ENCODE measurements at places on chromosomes 5 and 9. TPM values are rescaled to one million over a fixed set of nuclear protein-coding genes. Genes with fewer than 3 reads are reported as not detected.
A peak's percentile ranks its signal among the peaks of the same experiment; 100 is the strongest.

DNA sequence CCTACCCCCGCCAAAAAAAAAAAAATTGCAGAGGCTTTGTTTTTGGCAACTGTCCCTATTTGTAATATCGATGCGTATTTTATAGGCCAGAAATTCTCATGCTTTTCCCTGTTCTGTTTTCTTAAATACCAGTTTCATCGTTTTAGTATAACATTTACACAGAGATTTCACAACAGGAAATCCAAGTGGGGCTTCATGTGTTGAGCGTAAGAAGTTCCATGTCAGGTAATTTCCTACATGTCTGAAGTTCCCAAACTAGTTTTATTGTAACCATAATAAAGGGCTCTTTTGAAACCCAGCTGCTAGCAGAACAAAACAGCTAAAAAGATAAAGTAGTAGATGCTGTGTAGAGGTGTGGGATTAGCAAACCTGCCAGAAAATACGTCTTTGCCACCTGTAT, 4.2 kb downstream of the SMC5 start:
- H3K36me3 ChIP-seq = peaks cover 49% of the 10 kb centered on the region
- DNase-seq = no peak
- no peak overlapping the region for H3K4me3 ChIP-seq
- H3K4me1 ChIP-seq = peaks cover 29% of the 10 kb centered on the region

- no peak for DNase-seq
- H3K36me3 ChIP-seq = no peaks in the 10 kb centered on the region
- no peaks in the 10 kb centered on the region for H3K27me3 ChIP-seq
- no peak overlapping the region for H3K27ac ChIP-seq
Observed at GRCh38 chr5:123285122-123286023, 137.8 kb downstream of the CEP120 start.

GRCh38 chr9:4756420-4756819, 15.4 kb upstream of the AK3 start:
- H3K27ac ChIP-seq = no peak overlapping the region
- H3K36me3 ChIP-seq = no peaks in the 10 kb centered on the region
- no peak overlapping the region for H3K4me3 ChIP-seq

GRCh38 chr5:136420168-136420898, 55.0 kb upstream of the TRPC7 start:
- peak; percentile 40 for DNase-seq
- no peaks in the 10 kb centered on the region for H3K4me1 ChIP-seq
- H3K4me3 ChIP-seq = no peak overlapping the region
- H3K36me3 ChIP-seq = no peaks in the 10 kb centered on the region

DNA sequence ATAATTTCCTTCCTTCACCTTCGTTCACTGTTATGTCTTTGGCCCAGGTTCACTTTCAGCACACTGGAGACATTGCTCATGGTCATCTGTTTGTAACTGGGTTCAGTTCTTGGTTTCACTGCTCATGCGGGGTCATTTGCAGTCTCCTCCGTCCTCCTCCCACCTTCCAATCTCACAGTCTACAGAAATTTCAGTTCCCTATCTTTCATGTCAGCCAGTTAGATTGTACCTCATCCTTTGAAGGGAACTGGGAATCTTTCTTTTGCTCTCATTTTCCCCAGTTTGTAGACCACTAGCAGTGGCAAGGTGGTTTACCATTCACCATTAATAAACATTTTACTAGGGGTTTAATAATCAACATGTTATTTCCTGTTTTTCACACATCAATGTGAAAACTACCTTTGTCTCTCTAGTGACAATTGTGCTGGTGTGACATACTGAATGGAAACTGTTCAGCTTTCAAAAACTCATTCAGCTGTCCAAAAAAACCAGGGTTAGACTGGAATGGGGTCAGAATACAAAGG, 100.9 kb upstream of the IL6ST start:
- no peak overlapping the region for H3K27ac ChIP-seq
- no peaks in the 10 kb centered on the region for H3K27me3 ChIP-seq
- no peak for DNase-seq
- H3K4me1 ChIP-seq = peaks cover 7% of the 10 kb centered on the region
- no peak overlapping the region for H3K4me3 ChIP-seq

DNA sequence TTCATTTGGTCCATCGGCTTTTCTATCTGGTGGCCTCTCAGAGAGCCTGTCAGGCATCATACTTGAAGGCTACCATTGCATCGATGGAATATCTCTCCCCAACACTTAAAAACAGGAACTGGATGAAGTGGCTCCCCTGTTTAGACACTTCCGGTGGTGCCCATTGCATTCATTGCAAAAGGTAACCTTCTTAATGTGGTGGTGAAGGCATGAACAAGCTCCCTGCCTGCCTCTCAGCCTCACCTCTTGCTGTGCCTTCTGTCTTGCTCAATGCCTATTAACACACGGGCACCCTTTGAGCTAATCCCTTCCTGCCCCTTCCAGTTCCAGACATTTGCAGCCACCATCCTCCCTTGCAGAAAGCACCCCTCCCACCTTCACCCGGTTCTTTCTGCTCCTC, 233.1 kb upstream of the MSX2 start:
- no peak overlapping the region for H3K4me3 ChIP-seq
- H3K27ac ChIP-seq = no peak overlapping the region
- no peak for DNase-seq
- no peaks in the 10 kb centered on the region for H3K27me3 ChIP-seq

GRCh38 chr5:155189981-155190380, 176.4 kb downstream of the KIF4B start:
- H3K36me3 ChIP-seq = no peaks in the 10 kb centered on the region
- DNase-seq = peak; percentile 29
- no peak overlapping the region for H3K4me3 ChIP-seq

- no peaks in the 10 kb centered on the region for H3K36me3 ChIP-seq
- no peak overlapping the region for H3K27ac ChIP-seq
- H3K4me1 ChIP-seq = peaks cover 9% of the 10 kb centered on the region
- no peak for DNase-seq
Observed at GRCh38 chr9:114280636-114281472, 42.0 kb upstream of the ORM1 start.

DNA sequence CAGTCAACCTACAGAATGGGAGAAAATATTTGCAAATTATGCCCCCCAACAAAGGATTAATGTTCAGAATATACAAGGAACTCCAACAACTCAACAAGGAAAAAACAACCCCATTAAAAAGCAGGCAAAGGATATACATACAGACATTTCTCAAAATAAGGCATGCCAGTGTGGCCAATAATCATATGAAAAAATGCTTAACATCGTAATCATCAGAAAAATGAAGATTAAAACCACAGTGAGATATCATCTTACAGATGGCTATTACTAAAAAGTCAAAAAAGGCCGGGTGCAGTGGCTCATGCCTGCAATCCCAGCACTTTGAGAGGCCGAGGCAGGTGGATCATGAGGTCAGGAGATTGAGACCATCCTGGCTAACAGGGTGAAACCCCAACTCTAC, 103.2 kb downstream of the KLHL3 start:
- no peak overlapping the region for H3K27ac ChIP-seq
- H3K4me3 ChIP-seq = no peak overlapping the region
- no peaks in the 10 kb centered on the region for H3K36me3 ChIP-seq
- DNase-seq = no peak
- H3K4me1 ChIP-seq = peaks cover 4% of the 10 kb centered on the region

GRCh38 chr5:96743065-96743768, 64.5 kb downstream of the ERAP1 start:
- peaks cover 10% of the 10 kb centered on the region for H3K36me3 ChIP-seq
- H3K4me3 ChIP-seq = no peak overlapping the region
- H3K27ac ChIP-seq = no peak overlapping the region
- peaks cover 33% of the 10 kb centered on the region for H3K4me1 ChIP-seq
- H3K27me3 ChIP-seq = no peaks in the 10 kb centered on the region
- DNase-seq = peak; percentile 39

- H3K27me3 ChIP-seq = no peaks in the 10 kb centered on the region
- peaks cover 54% of the 10 kb centered on the region for H3K4me1 ChIP-seq
- H3K27ac ChIP-seq = no peak overlapping the region
- H3K4me3 ChIP-seq = no peak overlapping the region
- no peak for DNase-seq
Observed at GRCh38 chr9:131672451-131672850, 67.4 kb downstream of the RAPGEF1 start.

GRCh38 chr5:123097871-123098735, 9.1 kb downstream of the PRDM6 start:
- no peak overlapping the region for H3K27ac ChIP-seq
- H3K36me3 ChIP-seq = no peaks in the 10 kb centered on the region
- no peak overlapping the region for H3K4me3 ChIP-seq
- H3K27me3 ChIP-seq = peaks cover 98% of the 10 kb centered on the region

- H3K36me3 ChIP-seq = no peaks in the 10 kb centered on the region
- no peaks in the 10 kb centered on the region for H3K27me3 ChIP-seq
- no peak overlapping the region for H3K27ac ChIP-seq
- no peak overlapping the region for H3K4me3 ChIP-seq
Observed at GRCh38 chr5:81214848-81215247, 18.3 kb upstream of the CKMT2 start.

DNA sequence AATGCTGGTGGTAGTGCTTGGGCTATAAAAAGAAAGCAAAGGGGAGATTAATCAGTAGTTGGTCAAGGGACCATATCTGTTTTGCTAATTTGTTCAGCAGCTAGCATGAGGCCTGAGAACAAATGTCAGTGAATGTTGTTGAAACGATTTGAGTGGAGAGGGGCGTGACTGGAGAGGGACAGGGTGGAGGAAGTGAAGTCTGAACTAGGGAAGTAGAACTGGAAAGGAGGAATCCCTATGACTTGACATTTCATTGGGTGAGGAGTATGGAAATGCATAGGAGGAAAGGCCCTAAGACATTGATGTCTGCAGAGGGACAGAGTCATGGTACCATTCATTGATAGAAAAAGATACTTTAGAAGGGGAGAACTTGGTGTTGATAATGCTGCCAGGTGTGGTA, 19.7 kb downstream of the TLE4 start:
- no peak overlapping the region for H3K27ac ChIP-seq
- DNase-seq = no peak
- no peak overlapping the region for H3K4me3 ChIP-seq
- no peaks in the 10 kb centered on the region for H3K27me3 ChIP-seq
- no peaks in the 10 kb centered on the region for H3K36me3 ChIP-seq
- no peaks in the 10 kb centered on the region for H3K4me1 ChIP-seq

GRCh38 chr5:145449794-145450193, 385.3 kb downstream of the PRELID2 start:
- H3K27ac ChIP-seq = no peak overlapping the region
- no peaks in the 10 kb centered on the region for H3K36me3 ChIP-seq
- no peaks in the 10 kb centered on the region for H3K27me3 ChIP-seq
- peak; percentile 17 for DNase-seq
- H3K4me1 ChIP-seq = no peaks in the 10 kb centered on the region

GRCh38 chr9:29214690-29215253, 1641.5 kb upstream of the C9orf72 start:
- DNase-seq = peak; percentile 59
- H3K36me3 ChIP-seq = no peaks in the 10 kb centered on the region
- H3K4me3 ChIP-seq = peak overlapping the region; percentile 82
- H3K27me3 ChIP-seq = no peaks in the 10 kb centered on the region
- H3K27ac ChIP-seq = peak overlapping the region; percentile 53
- H3K4me1 ChIP-seq = peaks cover 17% of the 10 kb centered on the region

GRCh38 chr9:121340676-121341392, 29.2 kb downstream of the STOM start:
- no peaks in the 10 kb centered on the region for H3K27me3 ChIP-seq
- no peak for DNase-seq
- no peak overlapping the region for H3K27ac ChIP-seq
- H3K4me1 ChIP-seq = peaks cover 24% of the 10 kb centered on the region

- H3K4me1 ChIP-seq = peaks cover 11% of the 10 kb centered on the region
- peak overlapping the region; percentile 35 for H3K4me3 ChIP-seq
- no peaks in the 10 kb centered on the region for H3K36me3 ChIP-seq
- H3K27me3 ChIP-seq = peaks cover 65% of the 10 kb centered on the region
Observed at GRCh38 chr5:135488727-135489465, 36.7 kb upstream of the TIFAB start.

- no peak overlapping the region for H3K4me3 ChIP-seq
- H3K36me3 ChIP-seq = no peaks in the 10 kb centered on the region
- H3K4me1 ChIP-seq = no peaks in the 10 kb centered on the region
Observed at GRCh38 chr5:174735498-174736330, 11.3 kb downstream of the MSX2 start.

- H3K27ac ChIP-seq = no peak overlapping the region
- H3K27me3 ChIP-seq = no peaks in the 10 kb centered on the region
- no peaks in the 10 kb centered on the region for H3K4me1 ChIP-seq
- DNase-seq = no peak
- no peak overlapping the region for H3K4me3 ChIP-seq
Observed at GRCh38 chr9:132641216-132641615, 28.6 kb downstream of the DDX31 start.

DNA sequence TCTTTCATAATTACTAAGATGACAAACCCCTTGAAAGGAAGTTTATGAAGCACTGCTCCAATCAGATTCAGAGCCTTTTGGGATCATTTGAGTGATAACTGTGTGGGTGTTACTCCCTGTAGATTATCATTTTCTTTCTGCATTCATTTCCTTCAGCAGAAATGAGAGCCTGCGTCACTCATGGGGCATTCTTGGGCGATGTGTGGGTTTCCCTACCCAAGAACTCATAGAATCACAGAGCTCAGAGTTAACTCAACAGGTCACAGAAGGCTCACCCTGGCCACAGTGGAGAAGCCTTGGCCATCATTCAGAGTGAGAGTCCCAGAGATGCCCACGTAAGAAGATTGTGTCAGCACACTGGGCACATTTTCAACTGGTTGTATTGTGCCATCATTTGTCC, 401.9 kb downstream of the TLE4 start:
- no peaks in the 10 kb centered on the region for H3K27me3 ChIP-seq
- no peaks in the 10 kb centered on the region for H3K36me3 ChIP-seq
- peaks cover 6% of the 10 kb centered on the region for H3K4me1 ChIP-seq
- no peak overlapping the region for H3K4me3 ChIP-seq

- H3K27me3 ChIP-seq = peaks cover 4% of the 10 kb centered on the region
- no peak for DNase-seq
- no peak overlapping the region for H3K4me3 ChIP-seq
- no peaks in the 10 kb centered on the region for H3K36me3 ChIP-seq
- no peak overlapping the region for H3K27ac ChIP-seq
- H3K4me1 ChIP-seq = no peaks in the 10 kb centered on the region
Observed at GRCh38 chr5:146560205-146560812, 44.3 kb upstream of the GPR151 start.

DNA sequence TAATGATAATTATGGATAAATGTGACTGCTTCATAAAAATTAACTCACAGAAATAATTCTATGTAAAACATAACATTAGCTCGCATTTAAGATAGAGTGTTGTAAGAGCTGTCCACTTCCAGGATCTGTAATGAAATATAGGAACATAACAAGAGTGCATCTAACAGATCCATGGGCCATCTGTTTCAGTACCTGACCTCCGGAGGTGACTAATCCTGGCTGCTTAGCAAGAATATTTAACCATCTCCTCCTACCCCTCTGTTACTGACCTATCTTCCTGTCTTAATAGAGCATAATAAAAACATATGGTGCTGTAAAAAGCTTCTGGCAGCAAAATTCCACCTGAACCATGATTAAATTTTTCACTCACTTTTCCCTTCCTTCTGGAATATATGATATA, 7.1 kb downstream of the PLCXD3 start:
- no peak overlapping the region for H3K4me3 ChIP-seq
- H3K4me1 ChIP-seq = no peaks in the 10 kb centered on the region
- H3K27me3 ChIP-seq = no peaks in the 10 kb centered on the region
- no peak overlapping the region for H3K27ac ChIP-seq
- no peaks in the 10 kb centered on the region for H3K36me3 ChIP-seq

CDK7 gene
- 32.7 TPM for total RNA-seq

CRHBP gene
- total RNA-seq = not detected

TRIM7 gene
- not detected for total RNA-seq

MOCS2 gene
- 38.9 TPM for total RNA-seq

SEMA4D gene
- 16.7 TPM for total RNA-seq

OR2S2 gene
- not detected for total RNA-seq

GPR151 gene
- total RNA-seq = not detected

NAIF1 gene
- total RNA-seq = 9.3 TPM

SLCO6A1 gene
- total RNA-seq = not detected

SRP19 gene
- 72.4 TPM for total RNA-seq

C5orf52 gene
- total RNA-seq = not detected

CCL27 gene
- total RNA-seq = not detected

TMEFF1 gene
- total RNA-seq = 19.1 TPM

SYK gene
- 21.5 TPM for total RNA-seq

TRPM6 gene
- not detected for total RNA-seq
